ENCODE measurements at places on chromosomes 2 and 18. TPM values are rescaled to one million over a fixed set of nuclear protein-coding genes. Genes with fewer than 3 reads are reported as not detected.

DNA sequence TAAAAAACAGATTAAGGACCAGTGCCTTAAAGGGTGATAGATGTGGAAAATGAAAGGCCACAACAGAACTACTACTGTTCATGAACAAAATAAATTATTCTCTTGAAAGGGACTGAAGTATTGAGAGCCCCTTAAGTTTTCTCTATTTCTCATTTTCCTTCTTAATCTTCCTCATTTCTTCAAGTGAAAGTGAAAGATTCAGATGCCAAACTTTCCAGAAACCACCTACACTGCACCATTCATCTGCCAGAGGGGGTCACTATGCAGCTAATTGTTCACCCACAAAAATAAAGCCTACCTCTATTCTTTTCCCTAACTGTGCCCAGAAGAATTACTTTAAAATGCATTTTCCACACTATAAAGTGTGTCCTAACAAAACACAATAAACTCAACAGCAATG is 140.1 kb downstream of the NR4A2 start:
- DNase-seq: no peak

- no peak for DNase-seq
Measured at GRCh38 chr18:44909191-44909719, 228.6 kb downstream of the SETBP1 start.

DNA sequence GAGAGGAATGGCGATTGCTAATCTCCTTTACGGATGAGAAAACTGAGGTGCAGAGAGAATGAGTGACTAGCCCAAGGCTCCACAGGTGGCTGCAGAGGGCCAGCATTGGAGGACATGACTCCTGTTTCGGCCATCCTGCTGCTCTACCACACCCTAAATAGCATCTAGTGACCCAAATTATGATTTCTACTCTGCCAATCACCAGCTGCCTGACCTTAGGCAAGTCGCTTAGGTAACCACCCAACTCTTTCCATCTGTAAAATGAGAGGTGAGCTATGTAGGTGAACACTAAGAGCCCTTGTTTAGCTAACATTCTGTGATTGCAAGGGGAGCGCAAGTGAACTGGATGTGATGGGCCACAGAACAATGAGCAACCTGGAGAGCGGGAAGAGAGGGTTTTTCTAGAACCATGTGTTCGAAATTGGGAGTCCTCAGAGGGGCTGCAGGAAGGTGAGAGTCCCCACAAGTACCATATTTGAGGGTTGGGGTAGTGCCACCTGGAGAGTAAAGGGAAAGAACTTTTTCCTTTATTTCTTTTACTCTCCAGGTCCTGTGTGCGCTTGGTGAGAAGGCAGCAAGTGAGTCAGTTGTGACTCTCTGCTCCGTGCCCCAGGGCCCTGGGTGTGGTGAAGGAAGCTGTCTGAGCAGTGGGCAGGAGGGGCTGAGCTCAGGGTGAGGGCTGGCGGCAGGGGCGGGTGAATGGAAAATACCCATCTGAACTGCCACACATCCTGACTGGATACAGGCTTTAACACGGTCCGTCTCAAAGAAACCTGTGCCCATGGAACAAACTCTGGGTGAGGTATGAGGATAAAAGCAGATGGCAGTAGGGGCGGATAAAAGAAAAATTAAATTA is 2.4 kb downstream of the CYP27C1 start:
- DNase-seq: no peak

DNA sequence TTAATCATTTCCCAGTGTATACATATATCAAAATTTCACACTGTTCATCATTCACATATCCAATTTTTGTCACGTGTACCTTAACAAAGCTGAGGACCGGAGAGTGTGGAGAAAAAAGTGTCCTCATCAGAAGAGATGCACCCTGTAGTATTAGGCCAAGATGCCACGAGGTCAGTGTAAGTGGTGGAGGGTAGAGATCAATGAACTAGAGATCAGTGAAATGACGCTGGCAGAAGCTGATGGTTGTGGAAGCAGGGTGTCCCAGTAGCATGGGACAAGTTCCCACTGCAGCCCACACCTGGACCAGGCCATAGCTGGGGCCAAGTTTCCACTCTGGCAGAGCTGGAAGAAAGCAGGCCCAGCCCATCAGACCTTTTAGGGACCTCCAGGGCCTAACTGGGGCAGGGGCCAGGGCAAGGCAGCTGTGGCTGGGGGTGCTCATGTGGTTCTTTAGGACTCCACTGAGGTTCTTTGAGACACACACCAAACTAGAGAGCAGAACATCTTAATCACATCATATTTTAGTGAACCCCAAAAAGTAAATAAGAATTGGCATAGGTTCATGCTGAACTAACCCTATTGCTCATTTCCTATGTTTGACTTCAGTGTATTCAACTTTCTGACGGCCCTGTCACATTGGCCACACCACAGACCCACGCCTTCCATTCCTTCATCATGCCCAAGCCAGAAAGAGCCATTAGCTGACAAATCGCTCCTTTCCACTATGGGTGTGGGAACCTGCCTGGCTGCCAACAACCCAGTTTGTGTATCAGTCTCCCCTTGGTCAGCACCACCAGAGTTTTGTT is 21.6 kb upstream of the GPR55 start:
- no peak for DNase-seq

DNA sequence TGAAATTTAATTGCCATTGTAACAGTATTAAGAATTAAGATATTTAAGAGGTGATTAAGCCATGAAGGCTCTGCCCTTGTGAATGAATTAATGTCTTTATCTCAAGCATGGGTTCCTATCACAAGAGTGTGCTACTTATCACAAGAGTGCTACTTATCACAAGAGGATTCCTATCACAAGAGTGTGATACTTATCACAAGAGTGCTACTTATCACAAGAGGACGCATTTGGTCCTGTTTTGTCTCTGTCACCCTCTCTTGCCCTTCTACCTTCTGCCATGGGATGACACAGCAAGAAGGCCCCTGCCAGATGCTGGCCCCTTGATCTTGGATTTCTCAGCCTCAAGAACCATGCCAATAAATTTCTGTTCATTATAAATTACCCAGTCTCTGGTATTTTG is 13.2 kb upstream of the COL5A2 start:
- DNase-seq: no peak

GRCh38 chr2:98093611-98094010 is 6.6 kb downstream of the VWA3B start:
- DNase-seq: no peak

DNA sequence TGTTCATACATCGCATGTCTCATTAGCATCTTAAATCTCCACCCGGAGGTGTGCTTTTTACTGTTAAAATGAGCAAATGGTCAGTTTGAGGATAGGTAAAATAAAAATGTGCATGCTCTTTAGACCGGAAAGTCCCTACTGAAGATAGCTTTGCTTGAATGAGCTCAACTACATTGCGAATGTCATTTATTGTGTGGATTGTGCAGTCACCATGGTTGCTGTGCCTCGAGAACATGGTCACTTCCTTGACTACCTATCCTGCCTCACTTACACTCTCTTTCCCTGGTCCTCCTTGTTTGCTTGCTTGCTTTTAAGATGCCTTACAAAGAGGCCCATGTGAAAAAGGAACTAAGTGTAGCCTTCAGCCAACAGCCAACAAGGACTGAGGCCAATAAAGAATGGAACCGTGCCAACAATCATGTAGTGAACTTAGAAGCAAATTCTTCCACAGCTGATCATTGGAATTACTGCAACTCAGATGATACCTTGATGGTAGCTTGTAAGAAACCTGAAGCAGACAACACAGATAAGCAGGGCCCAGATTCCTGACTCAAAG is 72.2 kb upstream of the BARD1 start:
- DNase-seq: no peak

- no peak for DNase-seq
Measured at GRCh38 chr2:187206471-187206870, 241.6 kb downstream of the CALCRL start.

- no peak for DNase-seq
Measured at GRCh38 chr2:62568983-62569837, 63.2 kb upstream of the TMEM17 start.

DNA sequence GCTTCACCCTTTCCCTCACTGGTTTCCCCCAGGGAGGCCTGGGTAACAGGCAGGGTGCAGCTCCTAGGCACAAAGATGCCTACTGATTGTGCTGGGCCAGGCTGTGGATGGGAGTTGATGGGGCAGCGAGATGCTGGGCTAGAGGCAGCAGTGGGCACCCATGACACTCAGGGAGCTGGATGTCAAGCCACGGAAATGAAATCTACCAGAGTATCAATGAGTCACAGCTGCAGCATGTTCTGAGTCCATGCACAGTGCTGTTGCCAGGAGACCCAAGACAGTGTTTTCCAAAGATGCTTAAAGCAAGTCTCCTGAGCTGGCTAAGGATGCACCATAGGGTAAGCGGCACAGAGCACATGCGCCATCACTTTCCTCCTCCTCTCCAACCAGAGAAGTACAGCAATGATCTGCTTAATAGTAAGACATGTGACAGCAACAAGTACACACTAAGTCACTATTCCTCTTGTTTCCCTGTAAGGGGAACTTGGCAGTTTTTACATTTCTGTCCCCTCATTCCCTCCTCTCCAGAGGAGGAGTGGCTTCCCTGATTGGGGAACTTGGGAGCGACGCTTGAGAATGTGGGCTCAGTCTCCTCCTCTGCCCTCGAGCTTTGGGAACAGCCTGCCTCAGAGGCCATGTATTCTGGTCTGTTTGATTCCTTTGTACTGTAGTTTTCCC is 57.2 kb downstream of the CDC42EP3 start:
- DNase-seq: no peak

The CASP10 gene
- 5.8 TPM for total RNA-seq

The WIPF1 gene
- total RNA-seq: 26.6 TPM

The CERS6 gene
- 48.9 TPM for total RNA-seq

Data from right cardiac atrium (tissue), 5 donors.